ENCODE measurements at places on chromosomes 3 and 15.

DNA sequence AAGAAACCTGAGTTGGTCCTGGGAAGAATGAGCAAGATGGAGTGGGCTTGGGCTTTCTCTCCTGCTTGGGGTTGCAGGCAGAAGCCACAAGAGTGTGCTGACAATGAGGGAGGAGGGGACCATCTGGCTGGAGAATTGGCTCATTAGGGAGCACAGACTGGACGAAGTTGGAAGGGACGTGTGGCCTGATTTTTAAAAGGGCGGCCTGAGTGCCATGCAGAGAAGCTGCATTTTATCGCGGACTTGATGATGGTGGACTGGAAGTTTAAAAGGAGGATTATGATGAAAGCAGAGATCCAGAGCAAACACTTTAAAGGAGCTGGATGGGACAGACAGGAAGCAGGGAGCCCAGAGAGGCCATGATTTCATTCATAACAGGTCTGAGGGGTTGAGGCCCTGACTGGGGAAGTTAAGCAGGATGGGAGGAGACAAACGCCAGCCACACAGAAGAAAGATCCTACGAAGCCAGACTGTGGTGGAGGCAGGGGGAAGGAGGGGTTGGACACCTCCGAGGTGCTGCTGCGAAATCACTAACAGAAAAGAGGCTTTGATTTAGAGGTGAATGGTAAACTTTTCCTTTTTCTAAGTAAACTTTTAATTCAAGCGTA, 23.6 kb downstream of the TLNRD1 start:
- DNase-seq: no peak

DNA sequence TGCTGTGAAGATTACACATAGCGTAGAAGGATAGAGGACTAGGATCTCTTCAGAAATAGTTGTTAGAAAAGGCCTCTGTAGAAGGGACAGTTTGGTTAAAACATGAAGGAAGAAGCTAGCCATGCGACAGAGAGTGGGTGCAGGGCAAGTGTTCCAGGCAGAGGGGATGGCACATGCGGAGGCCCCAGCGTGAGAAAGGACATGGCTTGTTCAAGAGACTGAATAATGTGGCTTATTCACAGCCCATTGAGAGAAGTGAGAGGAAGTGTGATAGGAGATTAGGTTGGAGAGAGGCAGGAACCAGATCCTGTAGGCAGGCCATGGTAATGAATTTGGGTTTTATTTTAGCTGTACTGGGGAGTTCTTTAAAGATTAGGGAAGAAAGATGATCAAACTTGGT, 56.4 kb downstream of the NEO1 start:
- no peak for DNase-seq

- DNase-seq: no peak
Observed at GRCh38 chr3:150107429-150108175, 136.9 kb upstream of the PFN2 start.

- DNase-seq: no peak
Observed at GRCh38 chr3:10870296-10870695, 54.3 kb downstream of the SLC6A11 start.

GRCh38 chr3:193816656-193817311, 223.8 kb downstream of the OPA1 start:
- no peak for DNase-seq

DNA sequence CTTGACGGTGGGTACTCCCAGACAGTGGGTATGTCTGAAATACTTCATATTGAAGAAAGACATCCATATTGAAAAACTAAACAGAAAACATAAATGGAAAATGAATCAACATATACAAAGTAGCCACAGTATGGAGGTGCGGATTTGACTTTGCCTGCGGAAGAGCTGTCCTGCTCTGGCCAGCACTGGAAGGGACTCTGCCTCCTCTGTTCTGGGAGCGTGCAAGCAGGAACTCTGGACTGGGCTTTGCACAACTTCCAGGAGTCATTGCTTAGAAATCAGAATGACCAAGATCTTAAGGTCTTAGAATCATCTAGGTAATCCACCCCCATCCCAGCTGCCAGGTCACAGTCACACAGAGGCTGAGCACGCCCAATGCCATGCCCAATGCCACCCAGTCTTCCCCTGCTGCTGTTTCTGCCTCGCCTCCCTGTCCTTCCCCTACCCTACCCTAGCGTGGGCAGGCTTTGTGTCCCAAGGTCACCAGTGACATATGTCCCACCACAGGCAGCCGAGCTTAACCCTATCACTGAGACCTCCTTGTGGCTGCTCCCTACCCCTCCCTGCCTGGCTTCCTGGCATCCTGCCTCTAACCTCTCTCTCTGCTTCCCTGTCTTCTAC, 36.3 kb downstream of the CDC25A start:
- DNase-seq: no peak

DNA sequence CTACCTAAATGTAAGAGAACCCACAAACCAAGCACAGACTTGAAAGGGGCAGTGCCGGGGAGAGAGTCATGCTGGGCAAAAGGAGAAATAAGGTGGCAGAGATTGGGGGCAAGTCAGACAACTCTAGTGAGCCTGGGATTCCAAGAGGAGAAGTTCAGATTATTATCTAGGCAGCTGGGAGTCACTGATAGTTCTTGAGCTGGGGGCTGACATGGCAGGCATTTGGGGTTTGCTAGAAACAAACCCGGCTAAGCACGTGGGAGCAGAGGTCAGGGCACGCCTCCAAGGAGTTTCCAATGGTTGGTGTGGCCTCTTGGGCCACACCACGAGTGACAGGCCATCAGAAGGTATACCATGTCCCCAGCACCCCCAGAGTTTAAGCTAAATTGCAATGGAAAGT, 27.6 kb downstream of the SLC6A6 start:
- no peak for DNase-seq

DNA sequence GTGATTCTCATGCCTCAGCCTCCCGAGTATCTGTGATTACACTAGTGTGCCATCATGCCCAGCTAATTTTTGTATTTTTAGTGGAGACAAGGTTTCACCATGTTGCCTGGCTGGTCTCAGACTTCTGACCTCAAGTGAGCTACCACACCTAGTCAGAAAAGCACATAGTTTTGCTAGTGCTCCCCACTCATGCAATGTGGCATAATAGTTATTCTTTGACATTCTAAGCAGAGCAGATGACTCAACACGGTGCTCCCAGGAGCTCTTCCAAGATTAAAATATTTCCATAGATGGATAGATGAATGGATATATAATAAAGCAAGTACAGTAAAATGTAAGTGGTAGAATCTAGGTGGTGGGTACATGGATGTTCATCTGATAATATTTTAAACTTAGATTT, 53.1 kb upstream of the GK5 start:
- no peak for DNase-seq

- DNase-seq: no peak
Observed at GRCh38 chr15:68421115-68421551, 10.8 kb downstream of the ITGA11 start.

DNA sequence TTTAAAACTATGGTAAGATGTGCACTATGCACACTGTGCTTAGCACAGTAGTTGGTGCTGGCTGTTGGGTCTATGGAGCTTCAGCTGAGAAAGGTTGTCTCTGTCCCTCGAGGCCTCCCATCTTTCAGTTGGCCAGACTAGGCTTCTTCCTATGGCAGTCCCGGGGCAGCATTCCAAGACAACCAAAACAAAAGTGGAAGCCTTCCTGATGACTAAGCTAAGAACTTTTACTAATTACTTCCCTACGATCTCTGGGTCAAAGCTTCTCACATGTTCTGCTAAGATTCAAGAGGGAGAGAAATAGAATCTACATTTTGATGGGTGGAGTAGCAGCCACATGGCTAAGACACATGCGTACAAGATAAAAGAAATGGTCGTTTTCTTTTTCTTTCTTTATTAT, 342.8 kb downstream of the TUSC7 start:
- DNase-seq: no peak
